ENCODE measurements at places on chromosomes 5 and 9.

DNA sequence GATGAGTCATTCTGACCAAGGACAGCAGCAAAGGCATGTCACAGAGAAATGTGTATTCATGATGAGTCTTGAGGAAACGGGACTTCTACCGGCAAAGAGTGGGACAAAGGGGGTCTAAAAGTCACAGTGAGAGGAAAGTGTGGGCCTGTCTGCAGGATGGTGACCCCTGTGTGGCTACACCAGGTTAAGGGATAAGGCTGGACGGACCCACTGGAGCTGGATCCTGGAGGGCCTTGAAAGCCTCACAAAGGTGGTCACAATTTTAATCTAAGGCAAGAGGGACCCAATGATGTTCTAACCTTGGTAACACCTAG is 176.5 kb downstream of the CDK5RAP2 start:
- no peak for DNase-seq

GRCh38 chr5:43097701-43098449 is 22.8 kb upstream of the ZNF131 start:
- no peak for DNase-seq

GRCh38 chr5:131615957-131616356 is 19.1 kb downstream of the RAPGEF6 start:
- DNase-seq = no peak

- DNase-seq = no peak
Measured at GRCh38 chr5:58378613-58379390, 81.1 kb downstream of the PLK2 start.

DNA sequence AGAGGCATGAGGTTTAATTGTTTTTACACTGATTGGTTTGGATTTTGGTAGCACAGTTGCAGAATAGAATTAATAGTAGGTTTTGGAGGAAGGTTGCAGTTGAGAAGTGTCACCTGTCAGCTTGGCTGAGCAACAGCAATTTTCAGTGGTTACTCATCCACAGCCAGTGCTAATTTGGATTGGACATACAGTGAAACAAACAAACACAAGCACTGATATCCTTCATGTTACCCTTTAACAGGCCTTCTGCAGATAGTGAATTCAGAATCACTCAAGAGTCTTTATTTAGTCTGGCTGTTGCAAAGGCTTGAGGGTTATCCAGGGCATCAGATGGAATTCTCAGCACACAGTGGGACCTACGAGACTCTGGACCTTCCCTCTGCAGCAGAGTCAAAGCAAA is 31.8 kb upstream of the POU4F3 start:
- no peak for DNase-seq

- DNase-seq = no peak
Measured at GRCh38 chr9:23586906-23587305, 239.1 kb downstream of the ELAVL2 start.

DNA sequence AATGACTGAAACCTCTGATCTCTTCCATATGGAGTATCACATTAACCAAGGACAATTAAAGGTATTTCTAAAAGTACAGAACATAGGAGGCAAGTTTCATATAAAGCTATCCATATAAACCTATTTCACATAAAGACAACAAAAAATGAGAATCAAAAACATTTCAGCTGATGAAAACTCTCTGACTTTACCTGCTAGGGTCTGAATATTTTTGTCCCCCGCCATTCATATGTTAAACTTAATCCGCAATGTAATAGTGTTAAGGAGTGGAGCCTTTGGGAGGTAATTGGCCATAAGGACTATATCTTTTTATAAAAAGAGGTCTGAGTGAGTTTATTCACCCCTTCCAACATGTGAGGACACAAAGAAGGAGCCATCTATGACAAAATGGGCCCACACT is 788.5 kb downstream of the DTWD2 start:
- no peak for DNase-seq

- no peak for DNase-seq
Measured at GRCh38 chr9:34630402-34631154, 1.7 kb upstream of the ARID3C start.

Data from GM04503 (cell line).